ENCODE measurements at places on chromosomes 13 and 19.

GRCh38 chr19:848386-848921 lies 3.6 kb upstream of the ELANE start:
- peaks cover 5% of the 10 kb centered on the region for H3K36me3 ChIP-seq
- H3K4me1 ChIP-seq = peaks cover 21% of the 10 kb centered on the region
- H3K27me3 ChIP-seq = peaks cover 84% of the 10 kb centered on the region
- no peak overlapping the region for H3K27ac ChIP-seq

DNA sequence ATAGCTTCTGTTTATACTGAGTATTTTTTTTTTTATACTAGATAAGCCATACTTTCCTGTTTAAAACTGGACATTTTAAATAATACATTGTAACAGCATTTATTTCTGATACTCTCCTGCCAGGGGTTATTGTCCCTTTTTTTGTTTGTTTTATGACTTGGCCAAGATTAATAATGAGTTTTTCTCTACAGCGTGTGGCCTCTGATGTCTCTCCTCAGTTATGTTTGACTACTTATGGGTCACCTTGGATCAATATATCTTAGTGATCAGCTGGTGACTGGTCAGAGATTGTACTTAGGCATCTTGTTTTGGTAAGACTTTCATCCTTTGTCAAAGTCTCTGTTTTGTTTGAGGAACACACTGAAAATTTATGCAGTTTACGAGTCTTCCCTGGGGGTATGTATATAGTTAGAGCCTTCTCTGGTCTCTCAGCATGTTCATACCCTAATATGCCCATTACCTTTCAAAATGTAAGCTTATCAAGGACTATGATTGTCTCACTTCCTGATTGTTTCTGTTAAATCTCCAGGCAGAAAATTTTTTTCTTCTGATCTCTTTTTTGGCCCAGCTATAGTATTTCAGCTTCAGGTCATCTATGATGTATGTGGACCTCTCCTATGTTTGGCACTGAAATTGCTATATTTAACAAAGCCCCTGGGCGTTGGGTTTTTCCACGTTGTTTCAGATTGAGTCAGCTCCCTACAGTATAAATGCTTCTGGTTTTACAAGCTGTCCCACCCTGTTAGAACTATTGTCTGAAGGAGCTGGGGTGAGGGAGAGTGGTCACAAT lies 87.9 kb downstream of the URI1 start:
- no peak overlapping the region for H3K4me3 ChIP-seq
- peaks cover 84% of the 10 kb centered on the region for H3K36me3 ChIP-seq
- no peaks in the 10 kb centered on the region for H3K27me3 ChIP-seq
- H3K27ac ChIP-seq = peak overlapping the region; percentile 66
- peaks cover 33% of the 10 kb centered on the region for H3K4me1 ChIP-seq
- peak; percentile 97 for ATAC-seq

DNA sequence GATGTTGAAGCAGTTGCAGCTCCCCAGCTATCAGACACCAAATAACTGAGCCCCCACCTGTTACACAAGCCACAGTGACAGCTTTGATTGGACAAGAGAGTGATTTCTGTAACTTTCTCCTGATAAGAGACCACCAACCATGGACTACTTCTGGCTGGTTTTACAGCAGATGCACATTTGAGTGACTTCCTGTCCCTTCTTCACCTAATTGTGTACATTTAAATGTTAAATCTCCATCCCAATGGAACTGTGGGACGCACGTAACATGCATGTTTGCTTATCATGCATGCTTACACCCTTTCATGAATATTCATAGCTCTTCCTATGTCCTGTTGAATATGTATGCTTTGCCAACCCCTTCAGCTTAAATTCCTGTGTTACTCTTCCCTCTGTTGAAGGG lies 6.0 kb upstream of the TNFSF11 start:
- no peaks in the 10 kb centered on the region for H3K36me3 ChIP-seq
- H3K27ac ChIP-seq = no peak overlapping the region
- H3K4me3 ChIP-seq = no peak overlapping the region
- no peak for ATAC-seq
- H3K4me1 ChIP-seq = peaks cover 7% of the 10 kb centered on the region

GRCh38 chr13:53200498-53201453 lies 172.2 kb downstream of the OLFM4 start:
- no peak for ATAC-seq
- H3K4me1 ChIP-seq = no peaks in the 10 kb centered on the region
- no peaks in the 10 kb centered on the region for H3K27me3 ChIP-seq

DNA sequence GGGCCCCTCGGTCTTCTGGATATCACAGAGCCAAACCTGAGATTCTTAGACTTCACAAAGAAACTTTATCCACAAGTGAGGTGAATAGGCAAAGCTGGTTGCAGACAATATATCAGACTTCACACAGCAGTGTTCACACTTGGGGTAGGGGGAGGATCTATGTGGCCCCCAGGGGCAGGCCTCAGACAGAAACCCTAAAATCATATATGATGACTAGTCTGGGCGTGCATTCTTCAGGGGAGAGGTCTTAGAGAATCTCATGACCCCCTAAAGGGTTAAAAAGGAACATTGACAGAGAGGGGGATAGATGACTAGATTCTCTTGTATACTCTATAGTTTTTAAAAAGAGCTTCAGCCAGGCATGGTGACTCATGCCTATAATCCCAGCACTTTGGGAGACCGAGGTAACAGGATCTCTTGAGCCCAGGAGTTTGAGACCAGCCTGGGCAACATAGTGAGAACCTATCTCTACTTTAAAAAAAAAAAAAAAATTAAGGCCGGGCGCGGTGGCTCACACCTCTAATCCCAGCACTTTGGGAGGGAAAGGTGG lies 2.8 kb downstream of the TYROBP start:
- peaks cover 84% of the 10 kb centered on the region for H3K4me1 ChIP-seq
- H3K4me3 ChIP-seq = no peak overlapping the region
- H3K27ac ChIP-seq = peak overlapping the region; percentile 99
- peaks cover 2% of the 10 kb centered on the region for H3K36me3 ChIP-seq

GRCh38 chr19:51458051-51458645 lies at the start of gene SIGLEC8:
SIGLEC8 (minus strand) TSS chr19:51458454; CDS start chr19:51458387, 67 bp downstream.
- ATAC-seq = no peak
- H3K27ac ChIP-seq = no peak within 1 kb of the TSS
- peaks cover 15% of the 10 kb centered on the region for H3K4me1 ChIP-seq

GRCh38 chr13:35468195-35468594 lies 8.3 kb downstream of the MAB21L1 start:
- H3K27ac ChIP-seq = no peak overlapping the region
- no peak for ATAC-seq
- no peak overlapping the region for H3K4me3 ChIP-seq
- H3K4me1 ChIP-seq = peaks cover 7% of the 10 kb centered on the region
- peaks cover 37% of the 10 kb centered on the region for H3K27me3 ChIP-seq

GRCh38 chr13:48159826-48160225 lies 64.9 kb upstream of the MED4 start:
- no peak overlapping the region for H3K4me3 ChIP-seq
- no peak overlapping the region for H3K27ac ChIP-seq
- H3K36me3 ChIP-seq = no peaks in the 10 kb centered on the region
- no peak for ATAC-seq
- peaks cover 33% of the 10 kb centered on the region for H3K4me1 ChIP-seq

DNA sequence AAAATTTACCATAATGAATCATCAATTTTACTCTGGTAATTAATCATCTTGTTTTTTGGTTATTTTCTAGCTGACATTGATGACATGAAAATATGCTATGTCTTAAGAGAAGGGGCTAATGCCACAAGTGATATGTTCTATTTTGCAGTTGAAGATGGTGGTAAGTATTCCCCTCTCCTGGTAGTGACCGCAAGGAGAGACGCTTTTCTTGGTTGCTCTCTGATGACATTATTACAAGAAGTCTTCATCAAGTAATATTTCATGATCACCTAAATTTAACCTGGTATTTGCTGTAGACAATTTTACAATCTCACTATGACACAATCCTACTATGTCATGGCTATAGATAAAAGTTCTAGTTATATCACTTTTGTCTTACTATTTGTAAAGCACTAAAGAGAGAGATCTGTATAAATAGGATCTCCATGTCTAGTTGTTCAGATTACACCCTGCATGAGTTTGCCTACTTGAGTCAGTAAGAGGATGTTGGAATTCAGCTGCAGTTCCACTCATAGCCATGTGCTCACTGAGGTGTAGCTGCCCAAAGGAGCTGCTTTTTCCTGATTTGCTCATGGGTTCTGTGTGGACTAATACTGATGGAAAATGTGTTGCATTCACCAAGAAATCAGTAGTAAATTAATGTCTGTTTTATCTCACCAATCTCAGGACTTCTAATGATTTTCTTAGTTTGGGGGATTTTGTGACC lies 10.9 kb downstream of the FREM2 start:
- H3K27ac ChIP-seq = no peak overlapping the region
- ATAC-seq = no peak
- no peak overlapping the region for H3K4me3 ChIP-seq
- H3K27me3 ChIP-seq = no peaks in the 10 kb centered on the region
- H3K36me3 ChIP-seq = no peaks in the 10 kb centered on the region

DNA sequence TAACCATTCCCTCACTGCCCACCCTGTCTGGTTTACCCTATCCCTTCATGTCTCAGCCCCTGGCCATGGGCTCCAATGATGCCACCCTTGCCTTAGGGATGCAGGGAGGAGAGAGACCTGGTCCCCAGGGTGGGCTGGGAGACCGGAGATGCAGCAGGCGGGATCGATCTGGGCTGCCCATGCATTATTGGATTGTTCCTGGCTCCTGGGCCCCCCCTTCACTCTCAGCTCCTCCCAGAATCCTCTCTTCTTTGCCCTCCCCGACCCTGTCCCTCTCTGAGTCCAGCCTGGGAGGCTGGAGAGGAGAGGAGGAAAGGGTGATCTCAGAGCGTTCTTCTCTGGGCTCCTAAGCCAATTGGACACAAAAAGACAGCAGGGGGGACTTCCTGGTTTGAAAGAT lies 5.8 kb downstream of the KASH5 start:
- H3K27me3 ChIP-seq = peaks cover 10% of the 10 kb centered on the region
- H3K36me3 ChIP-seq = no peaks in the 10 kb centered on the region
- no peak overlapping the region for H3K27ac ChIP-seq
- ATAC-seq = no peak
- H3K4me1 ChIP-seq = peaks cover 44% of the 10 kb centered on the region

DNA sequence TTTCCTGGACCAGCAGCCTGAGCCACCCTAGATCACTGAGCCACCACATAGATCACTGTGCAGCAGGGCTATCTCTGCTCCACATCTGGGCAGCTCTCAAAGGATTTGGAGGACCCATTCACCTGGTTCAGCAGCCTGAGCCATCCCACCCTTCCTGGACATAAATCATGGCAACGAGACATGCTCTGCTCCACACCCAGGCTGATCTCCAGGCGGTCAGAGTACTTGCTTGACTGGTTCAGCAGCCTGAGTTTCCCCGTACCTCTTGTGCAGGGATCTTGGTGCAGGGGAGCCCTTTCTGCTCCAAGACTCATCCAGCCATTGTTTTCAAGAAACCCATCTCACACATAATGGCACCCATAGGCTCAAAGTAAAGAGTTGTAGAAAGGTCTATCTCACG lies 195.3 kb downstream of the LIG4 start:
- H3K27ac ChIP-seq = no peak overlapping the region
- H3K4me3 ChIP-seq = no peak overlapping the region
- no peaks in the 10 kb centered on the region for H3K4me1 ChIP-seq
- H3K27me3 ChIP-seq = no peaks in the 10 kb centered on the region

DNA sequence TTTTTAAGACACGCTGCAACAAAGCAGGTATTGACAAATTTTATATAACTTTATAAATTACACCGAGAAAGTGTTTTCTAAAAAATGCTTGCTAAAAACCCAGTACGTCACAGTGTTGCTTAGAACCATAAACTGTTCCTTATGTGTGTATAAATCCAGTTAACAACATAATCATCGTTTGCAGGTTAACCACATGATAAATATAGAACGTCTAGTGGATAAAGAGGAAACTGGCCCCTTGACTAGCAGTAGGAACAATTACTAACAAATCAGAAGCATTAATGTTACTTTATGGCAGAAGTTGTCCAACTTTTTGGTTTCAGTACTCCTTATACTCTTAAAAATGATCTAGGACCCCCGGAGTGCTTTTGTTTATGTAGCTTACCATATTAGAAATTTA lies 1.2 kb downstream of the BRCA2 start:
- H3K27me3 ChIP-seq = no peaks in the 10 kb centered on the region
- peaks cover 6% of the 10 kb centered on the region for H3K4me1 ChIP-seq
- ATAC-seq = no peak
- H3K36me3 ChIP-seq = peaks cover 12% of the 10 kb centered on the region
- peak overlapping the region; percentile 94 for H3K4me3 ChIP-seq
- H3K27ac ChIP-seq = peak overlapping the region; percentile 99

GRCh38 chr13:27001705-27002104 lies 169.9 kb downstream of the USP12 start:
- peak overlapping the region; percentile 28 for H3K27ac ChIP-seq
- peak; percentile 10 for ATAC-seq
- no peak overlapping the region for H3K4me3 ChIP-seq
- H3K4me1 ChIP-seq = peaks cover 44% of the 10 kb centered on the region
- H3K27me3 ChIP-seq = peaks cover 15% of the 10 kb centered on the region
- H3K36me3 ChIP-seq = no peaks in the 10 kb centered on the region

GRCh38 chr19:29016926-29017760 lies 195.8 kb downstream of the UQCRFS1 start:
- H3K4me1 ChIP-seq = no peaks in the 10 kb centered on the region
- H3K36me3 ChIP-seq = no peaks in the 10 kb centered on the region
- ATAC-seq = no peak
- H3K4me3 ChIP-seq = no peak overlapping the region
- no peaks in the 10 kb centered on the region for H3K27me3 ChIP-seq

- H3K27ac ChIP-seq = no peak overlapping the region
- H3K4me1 ChIP-seq = no peaks in the 10 kb centered on the region
- H3K4me3 ChIP-seq = no peak overlapping the region
- H3K27me3 ChIP-seq = no peaks in the 10 kb centered on the region
- no peaks in the 10 kb centered on the region for H3K36me3 ChIP-seq
Measured at GRCh38 chr13:43433691-43434141, 353.1 kb downstream of the ENOX1 start.

GRCh38 chr19:51128227-51128626 lies 3.5 kb downstream of the SIGLEC9 start:
- peaks cover 91% of the 10 kb centered on the region for H3K27me3 ChIP-seq
- peaks cover 32% of the 10 kb centered on the region for H3K4me1 ChIP-seq
- H3K27ac ChIP-seq = no peak overlapping the region
- no peak overlapping the region for H3K4me3 ChIP-seq
- no peaks in the 10 kb centered on the region for H3K36me3 ChIP-seq

- H3K27ac ChIP-seq = no peak within 1 kb of the TSS
- H3K27me3 ChIP-seq = peaks cover 66% of the 10 kb centered on the region
- peak within 1 kb of the TSS; percentile 38 for H3K4me3 ChIP-seq
- no peaks in the 10 kb centered on the region for H3K36me3 ChIP-seq
Measured at GRCh38 chr19:46471116-46471733, at the start of gene PNMA8A. PNMA8A (minus strand) TSS chr19:46471563; CDS start chr19:46471035, 528 bp downstream.

GRCh38 chr13:60931858-60932546 lies 483.6 kb downstream of the PCDH20 start:
- no peaks in the 10 kb centered on the region for H3K27me3 ChIP-seq
- ATAC-seq = no peak
- no peaks in the 10 kb centered on the region for H3K36me3 ChIP-seq
- H3K4me3 ChIP-seq = no peak overlapping the region

DNA sequence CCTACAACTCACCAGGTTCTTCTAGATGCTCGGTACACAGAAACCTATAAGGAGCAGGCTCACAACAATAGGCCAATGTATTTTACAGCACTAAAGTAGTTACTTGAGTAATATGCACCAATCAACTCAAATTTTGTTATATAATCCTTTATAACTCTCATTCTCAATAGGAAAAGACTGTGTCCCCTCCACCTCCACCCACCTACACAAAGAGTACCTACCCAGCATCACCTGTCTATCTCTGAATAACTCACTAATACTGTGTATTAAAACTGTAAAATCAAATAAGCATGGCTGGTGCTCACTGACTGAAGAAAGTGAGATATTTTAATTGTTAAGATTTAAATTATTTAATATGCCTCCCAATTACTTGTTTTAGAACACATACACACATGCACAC lies 146.3 kb downstream of the ENOX1 start:
- H3K4me1 ChIP-seq = no peaks in the 10 kb centered on the region
- ATAC-seq = no peak
- no peaks in the 10 kb centered on the region for H3K27me3 ChIP-seq
- H3K36me3 ChIP-seq = no peaks in the 10 kb centered on the region
- no peak overlapping the region for H3K27ac ChIP-seq
- H3K4me3 ChIP-seq = no peak overlapping the region
